Fibroblast of skin of abdomen (primary cell): ENCODE measurements at places on chromosomes 7 and 10.

DNA sequence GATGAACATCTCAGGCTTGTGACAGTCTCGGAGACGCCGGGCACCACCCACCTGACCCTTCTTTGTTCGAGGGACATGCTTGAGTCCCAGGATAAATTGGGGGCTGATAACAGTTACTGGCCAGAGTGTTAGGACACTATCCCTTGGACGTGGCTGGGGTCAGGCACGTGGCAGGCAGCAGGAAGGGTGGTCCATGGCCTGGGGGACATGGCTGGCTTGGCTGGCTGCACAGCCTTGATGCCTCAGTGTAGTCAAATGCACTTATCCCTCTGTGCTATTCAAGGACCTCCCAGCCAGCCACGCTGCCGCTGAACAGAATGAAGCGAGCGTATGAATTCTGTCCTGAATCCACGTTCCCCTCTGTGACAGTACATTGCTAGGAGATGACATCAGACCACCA, 662.0 kb upstream of the FOXK1 start:
- DNase-seq, result no peak

GRCh38 chr10:12308736-12309375, 40.5 kb upstream of the CAMK1D start:
- no peak for DNase-seq

DNA sequence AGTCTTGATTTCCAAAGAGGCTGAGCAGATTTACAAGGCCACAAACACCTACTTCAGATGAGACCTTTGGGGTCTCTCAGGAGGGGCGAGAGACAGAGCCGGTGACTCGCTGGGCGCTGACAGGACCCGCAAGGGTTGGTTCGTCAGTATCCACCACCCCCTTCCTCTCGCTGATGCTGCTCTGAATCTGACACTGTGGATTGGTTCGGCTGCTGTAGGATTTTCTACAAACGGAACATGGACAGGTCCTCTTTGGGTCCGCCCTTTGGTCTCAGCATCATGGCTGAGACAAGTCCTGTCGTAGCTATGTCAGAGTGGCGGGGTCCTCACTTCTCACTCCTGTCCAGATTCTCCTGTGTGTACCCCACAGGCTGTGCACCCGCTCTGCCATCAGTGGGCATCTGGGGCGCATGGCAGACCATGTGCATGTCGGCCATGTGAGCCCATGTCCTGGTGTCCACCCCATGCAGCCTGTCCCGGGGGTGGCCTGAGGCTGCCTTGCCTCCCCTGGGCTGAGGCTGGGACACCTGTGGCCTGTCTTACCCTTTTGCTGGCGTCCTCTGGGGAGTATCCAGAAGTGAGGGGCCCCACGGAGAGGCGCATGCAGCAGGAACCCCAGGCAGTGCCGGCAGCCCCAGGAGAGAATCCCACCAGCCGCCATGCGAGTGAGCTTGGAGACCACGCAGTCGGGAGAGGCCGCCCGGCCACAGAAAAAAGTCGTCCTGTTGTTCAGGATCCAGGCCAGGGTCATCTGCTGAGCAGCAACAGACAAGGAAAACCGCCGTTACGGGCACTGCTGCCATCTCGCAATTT, 21.6 kb upstream of the FAM20C start:
- DNase-seq, result no peak

DNA sequence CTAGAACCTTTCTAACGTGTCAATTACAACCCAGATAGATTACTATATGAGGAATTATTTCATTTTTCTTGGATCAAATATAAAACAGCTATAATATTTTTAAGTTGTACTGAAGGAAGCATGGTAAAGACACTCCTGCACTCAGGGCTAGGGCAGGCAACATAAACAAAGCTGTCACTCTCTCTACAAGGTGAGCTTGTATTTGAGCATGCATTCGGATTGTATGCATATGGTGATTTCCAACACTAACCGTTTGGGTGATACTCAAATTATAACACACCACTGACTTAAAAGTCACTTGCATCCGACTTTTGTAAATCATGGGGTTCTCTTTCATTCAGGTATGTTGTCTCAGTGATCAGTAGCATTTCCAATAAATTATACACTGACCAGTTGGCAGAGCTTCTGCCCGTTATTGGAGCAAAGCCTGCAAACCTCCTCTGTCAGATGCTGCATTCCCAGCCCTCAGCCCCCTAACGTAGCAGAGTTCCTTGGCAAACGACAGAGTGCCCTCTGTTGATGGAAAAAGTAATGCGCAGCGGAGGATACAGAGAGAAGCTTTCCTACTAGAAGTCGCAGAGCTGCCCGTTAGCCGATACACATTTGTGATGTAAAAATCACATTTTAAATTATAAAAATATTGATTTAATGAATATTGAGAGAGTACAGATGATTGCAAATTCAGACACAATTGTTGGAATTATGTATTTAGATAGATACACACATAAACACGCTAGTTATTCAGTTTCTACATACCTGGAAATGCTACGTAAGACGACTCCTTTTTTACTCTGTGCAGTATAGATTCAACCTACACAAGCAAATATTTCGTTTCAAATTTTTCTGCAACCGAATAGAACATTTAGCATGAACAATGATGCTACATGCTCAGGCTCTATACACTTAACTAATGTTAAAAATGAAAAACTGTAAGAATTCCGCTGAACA, 173.9 kb upstream of the SP4 start:
- peak; percentile 24 for DNase-seq

DNA sequence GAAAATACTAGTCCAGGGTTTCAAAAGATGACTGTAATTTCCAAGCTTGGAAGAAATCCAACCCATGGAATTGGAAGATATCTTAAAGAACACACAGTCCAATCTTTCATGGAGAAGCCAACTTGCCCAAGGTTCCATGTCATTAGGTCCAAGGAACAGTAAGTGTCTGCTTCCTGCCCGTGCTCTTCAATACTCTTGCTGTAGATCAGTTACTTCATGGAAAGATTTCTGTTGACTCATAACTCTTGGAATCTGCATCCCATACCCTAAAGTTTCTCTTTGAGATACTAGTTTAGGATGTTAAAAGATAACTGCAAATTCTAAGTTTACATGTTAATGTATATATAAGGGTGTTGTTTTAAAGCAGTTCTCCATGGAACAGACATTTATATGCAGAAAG, 127.9 kb upstream of the SLC13A1 start:
- DNase-seq, result no peak

DNA sequence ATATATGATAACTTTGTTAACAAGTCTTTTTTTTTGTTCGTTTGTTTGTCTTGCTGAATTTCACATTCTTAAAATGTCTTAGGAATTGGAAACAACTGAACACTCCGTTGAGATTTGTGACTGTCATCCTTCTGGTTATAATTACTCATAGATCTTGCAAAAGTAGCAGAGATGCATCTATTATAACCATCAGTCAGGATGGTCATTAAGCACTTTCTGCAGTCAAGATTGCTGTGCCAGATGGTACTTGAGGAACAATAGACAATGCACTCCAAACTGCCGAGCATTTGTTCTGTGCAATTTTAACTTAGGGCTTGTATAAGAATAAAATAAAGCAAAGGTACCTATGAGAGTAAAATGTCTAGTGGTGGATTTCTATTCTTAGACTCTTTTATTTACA, 710.1 kb upstream of the KCND2 start:
- DNase-seq, result no peak

DNA sequence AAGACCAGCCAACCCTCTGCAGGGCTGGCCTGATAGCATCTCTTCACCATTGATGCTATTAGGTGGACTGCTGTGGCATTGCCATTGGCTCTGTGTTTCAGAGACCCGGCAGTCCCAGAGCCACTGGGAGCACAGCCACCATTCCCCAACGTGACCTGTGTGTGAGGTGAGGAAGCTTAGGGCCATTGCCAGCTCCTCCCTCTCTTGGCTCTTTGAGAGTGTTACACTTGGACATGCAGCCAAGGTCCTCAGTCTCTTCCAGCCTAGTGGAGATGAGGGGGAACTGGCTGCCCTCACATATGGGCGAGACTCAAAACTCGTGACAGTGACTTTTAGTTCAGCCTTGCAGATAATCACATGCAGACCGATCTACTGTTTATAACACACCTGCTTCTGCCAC, 39.3 kb upstream of the HMX3 start:
- DNase-seq, result no peak

GRCh38 chr10:132154440-132154839, 32.3 kb upstream of the DPYSL4 start:
- DNase-seq, result no peak

DNA sequence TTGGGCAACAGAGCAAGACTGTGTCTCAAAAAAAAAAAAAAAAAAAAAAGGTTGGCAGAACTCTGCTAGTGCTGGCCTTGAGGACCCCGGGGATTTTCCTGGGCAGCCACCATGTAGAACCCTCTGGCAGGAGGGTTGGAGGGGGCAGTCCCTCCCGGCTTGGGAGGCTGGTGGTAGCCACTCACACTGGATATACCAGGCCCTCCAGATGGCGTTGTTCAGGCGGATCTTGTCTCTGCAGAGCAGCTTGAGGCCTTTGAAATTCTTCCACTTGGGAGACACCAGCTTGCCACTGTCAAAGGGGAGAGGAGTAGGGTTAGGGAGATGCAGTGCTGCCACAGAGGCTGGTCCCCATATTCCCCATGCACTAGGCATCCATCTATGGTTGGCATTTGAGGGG, 8.4 kb downstream of the MLXIPL start:
- DNase-seq, result no peak

GRCh38 chr10:101892782-101893391, 49.3 kb upstream of the KCNIP2 start:
- DNase-seq, result no peak

DNA sequence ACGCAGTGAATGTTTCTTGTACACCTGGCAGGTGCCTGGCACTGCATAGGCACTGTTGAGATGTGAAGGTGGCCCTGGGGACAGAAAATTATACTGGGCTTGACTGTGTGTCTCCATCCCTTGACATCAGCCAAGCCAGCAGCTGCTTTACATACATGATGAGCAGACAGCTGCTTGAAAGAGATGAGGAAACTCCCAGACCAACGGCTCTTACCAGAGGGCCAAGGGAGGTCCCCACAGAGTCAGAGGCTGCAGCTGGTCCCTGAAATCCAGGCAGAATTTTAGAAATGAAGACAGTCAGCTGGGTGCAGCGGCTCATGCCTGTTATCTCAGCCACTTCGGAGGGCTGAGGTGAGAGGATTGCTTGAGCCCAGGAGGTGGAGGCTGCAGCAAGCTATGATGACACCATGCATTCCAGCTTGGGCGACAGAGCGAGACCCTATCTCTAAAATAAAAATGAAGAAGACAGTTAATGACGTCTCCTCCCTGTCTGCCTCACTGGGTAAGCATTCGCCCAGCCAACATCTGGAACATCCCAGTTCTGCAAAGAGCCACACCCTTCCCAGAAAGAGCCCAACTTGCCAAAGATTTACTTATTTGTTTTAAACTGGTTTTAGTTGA, 17.6 kb downstream of the LIMK1 start:
- DNase-seq, result no peak

DNA sequence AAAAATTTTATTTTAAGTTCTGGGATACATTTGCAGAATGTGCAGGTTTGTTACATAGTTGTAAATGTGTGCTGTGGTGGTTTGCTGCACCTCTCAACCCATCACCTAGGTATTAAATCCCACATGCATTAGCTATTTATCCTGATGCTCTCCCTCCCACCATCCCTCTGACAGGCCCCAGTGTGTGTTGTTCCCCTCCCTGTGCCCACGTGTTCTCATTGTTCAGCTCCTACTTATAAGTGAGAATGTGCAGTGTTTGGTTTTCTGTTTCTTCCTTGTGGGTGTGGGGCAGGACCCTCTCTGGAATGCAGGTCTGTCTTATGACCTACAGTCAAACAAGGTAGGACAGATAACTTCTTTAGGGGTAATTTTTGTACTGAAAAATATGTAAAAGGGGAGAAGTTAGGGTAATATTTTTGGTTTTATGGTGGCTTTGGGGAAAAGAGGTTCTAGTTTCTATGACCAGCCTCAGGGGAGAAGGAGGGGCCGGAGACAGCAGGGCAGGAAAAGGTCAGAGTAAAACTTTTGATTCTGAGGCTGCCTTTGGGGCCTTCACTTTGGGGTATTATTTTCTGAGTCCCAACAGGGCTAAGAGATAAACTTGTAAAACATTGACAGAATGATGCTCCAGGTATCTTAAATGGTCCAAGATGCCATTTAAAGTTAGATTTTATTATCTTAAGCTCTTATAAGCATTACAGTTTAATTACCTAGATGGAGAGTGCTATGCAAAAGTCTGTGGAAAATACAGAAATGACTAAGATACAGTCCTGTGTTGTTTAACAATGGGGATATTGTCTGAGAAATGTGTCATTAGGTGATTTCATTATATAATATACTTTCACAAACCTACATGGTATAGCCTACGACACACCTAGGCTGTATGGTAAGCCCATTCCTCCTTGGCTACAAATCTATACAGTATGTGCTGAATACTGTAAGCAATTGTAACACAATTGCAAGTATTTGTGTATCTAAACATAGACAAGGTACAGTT, 354.8 kb downstream of the ABCA13 start:
- no peak for DNase-seq

DNA sequence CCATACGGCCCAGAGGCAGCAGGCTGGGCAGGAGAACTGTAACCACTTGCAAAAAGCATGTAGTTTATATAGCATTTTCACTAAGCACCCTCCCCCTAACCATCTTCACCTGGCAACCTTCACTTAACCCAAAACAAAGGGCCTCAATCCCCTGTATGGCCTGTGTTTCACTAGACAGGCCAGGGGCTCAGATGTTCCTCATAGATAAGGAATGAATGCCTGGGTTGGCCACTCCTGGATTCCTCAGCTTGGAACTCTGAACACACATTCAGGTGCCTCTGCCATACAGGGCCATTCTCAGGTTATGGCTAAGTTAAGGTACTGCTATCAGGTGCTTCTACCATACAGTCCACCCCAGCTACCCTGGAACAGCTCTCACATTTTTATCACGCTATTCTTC, 10.3 kb upstream of the TMEM168 start:
- DNase-seq, result no peak

- DNase-seq, result no peak
These were observed 81.9 kb upstream of the SMIM30 start for GRCh38 chr7:113200281-113200680.

DNA sequence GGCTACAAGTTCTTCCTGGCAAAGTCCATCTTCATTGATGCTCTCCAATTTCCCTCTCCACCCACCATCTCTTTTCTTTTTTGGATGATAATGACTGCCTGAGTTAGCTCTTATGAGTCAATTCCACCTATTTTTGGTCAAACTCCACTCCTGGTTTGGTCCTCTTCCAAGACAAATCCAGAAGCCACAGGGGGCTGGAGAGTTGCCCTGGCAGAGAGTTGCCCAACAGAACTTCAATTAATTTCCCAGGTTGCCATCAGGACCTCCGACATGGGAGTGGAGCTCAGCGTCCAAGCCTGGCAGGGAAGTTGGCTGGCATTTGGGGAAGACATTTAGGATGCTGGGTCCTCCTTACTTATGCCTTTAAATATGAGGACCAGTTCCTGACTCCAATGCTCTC, 29.2 kb upstream of the KCNMA1 start:
- DNase-seq, result no peak
